CD4-positive, alpha-beta T cell treated with Interleukin-17A for 4 hours (primary cell): ENCODE measurements at places on chromosomes 7 and 10.

DNA sequence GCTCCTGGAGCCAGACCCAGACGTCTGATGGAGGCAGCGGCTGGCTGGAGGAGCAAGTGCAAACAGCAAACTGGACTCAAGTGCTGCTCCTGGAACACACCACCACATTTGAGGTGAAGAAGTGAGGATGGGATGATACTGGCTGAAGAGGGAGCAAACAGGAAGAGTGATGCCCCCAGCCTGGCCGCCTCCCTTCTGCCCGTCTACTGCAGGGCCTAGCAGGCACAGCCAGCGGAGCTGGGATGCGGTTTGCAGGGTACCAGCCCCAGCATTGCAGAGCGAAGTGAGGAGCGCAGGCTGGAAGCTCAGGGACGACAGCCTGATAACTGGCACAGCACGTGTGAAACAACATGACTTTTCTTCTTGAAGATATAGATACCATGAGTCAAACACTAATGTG, 111.8 kb upstream of the ZNF32 start:
- no peak for DNase-seq

GRCh38 chr10:60820093-60820754, 41.9 kb downstream of the CDK1 start:
- no peak for DNase-seq

GRCh38 chr10:5297466-5297865, 67.3 kb upstream of the UCN3 start:
- DNase-seq, result peak; percentile 56

GRCh38 chr7:151409667-151410404, at the start of gene WDR86:
WDR86 (minus strand) TSS chr7:151410038; CDS start chr7:151409589, 449 bp downstream.
- peak; percentile 25 for DNase-seq
